Astrocyte (in vitro differentiated cells and primary cell): ENCODE measurements at places on chromosomes 7 and 10. TPM values are rescaled to one million over a fixed set of nuclear protein-coding genes. Genes with fewer than 3 reads are reported as not detected.
A peak's percentile ranks its signal among the peaks of the same experiment; 100 is the strongest.

The HSPA12A gene
- 7.9 and 11.1 TPM in 2 replicates for total RNA-seq

The XRCC2 gene
- 1.2 and 1.6 TPM in 2 replicates for total RNA-seq

The ANKRD61 gene
- 0.18 and 0.31 TPM in 2 replicates for total RNA-seq

The CPED1 gene
- total RNA-seq: 6.0 and 6.1 TPM in 2 replicates

The WNT8B gene
- total RNA-seq: not detected in 2 replicates

The ACTL6B gene
- total RNA-seq: not detected in 2 replicates

The CALML5 gene
- not detected in 2 replicates for total RNA-seq

The FAM25A gene
- not detected in 2 replicates for total RNA-seq

DNA sequence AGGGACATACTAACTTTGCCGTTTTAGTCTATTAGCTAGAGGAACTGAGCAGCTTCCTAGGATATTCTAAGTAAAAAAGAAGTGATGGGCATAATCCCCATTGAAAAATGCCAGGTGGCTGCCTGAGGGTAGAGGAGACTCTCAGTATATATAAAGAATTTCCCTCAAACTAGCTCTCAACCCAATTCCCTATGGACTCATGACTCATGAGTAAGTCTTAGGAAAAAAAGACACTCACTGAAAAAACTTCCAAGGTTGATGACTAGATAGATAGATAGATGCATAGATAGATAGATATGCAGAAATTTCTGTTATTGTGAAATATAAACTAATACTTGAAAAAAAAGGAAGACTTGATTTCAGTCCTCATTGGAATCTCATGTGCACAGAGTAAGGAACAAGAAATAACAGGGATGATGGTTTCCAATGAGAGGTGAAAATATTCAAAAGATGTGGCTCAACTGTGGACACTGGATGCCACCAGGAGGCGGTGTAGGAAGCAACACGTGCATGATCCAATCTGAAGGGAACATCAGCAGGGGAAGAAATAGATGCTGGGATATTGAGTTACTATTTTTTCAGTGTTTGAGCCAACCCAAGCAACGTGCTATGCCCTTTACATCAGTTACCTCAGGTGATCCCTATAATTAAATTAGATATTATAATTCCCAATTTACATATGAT is 711.0 kb upstream of the LRRTM3 start:
- DNase-seq: no peak

DNA sequence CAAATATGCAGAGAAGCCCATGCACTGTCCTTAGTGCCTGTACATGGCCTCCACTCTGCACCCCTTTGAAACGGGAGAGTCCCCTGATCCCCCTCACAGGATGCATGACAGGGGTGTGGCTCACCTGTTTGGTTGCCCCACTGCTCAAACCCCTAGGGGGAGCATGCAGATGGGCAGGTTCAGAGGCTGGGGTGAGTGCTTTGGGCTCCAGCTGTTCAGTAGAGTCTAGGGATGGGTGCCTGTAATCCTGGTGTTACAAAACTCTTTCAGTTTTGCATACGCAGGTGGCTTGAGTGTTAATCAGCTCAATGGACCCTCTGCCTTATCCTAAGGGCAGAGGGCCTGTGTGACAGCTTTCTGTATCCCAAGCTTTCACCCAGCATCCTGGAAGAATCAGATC is 7.8 kb upstream of the SFTPA1 start:
- DNase-seq: no peak

DNA sequence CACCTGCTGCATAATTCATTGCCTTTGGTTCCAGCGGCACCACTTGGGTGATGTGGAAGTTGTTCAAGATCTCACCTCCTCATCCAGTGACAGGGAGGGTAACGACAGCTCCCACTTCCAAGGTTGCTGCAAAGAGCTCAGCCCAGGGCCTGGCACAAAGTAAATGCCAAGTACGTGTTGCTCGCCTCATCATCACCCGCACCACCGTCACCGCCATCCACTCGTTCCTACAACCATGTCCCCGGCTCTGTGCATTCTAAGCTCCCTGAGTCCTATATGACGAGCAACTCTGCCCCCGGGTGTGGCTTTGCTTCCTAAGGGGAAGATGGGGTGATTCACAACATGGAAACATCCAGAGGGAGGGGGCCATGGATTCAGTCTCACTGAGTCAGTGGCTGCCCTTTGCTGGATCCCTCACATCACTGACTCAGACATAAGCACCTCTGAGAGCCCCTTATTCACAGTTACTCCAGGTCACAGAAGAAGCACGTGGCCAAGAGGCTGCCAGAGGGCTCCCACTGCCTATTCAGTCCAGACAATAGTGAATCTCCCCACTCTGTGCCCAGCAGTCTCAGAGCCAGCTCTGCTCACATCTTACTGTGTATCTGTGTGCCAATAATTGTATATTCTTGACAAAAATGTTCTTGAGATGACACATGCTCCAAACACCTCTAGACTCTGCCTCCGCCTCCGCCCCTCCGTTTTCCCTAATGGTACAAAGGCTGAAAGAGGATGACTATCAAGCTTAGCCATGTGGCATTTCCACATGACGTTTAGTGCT is 159.1 kb downstream of the GFRA1 start:
- DNase-seq: peak; percentile 94

DNA sequence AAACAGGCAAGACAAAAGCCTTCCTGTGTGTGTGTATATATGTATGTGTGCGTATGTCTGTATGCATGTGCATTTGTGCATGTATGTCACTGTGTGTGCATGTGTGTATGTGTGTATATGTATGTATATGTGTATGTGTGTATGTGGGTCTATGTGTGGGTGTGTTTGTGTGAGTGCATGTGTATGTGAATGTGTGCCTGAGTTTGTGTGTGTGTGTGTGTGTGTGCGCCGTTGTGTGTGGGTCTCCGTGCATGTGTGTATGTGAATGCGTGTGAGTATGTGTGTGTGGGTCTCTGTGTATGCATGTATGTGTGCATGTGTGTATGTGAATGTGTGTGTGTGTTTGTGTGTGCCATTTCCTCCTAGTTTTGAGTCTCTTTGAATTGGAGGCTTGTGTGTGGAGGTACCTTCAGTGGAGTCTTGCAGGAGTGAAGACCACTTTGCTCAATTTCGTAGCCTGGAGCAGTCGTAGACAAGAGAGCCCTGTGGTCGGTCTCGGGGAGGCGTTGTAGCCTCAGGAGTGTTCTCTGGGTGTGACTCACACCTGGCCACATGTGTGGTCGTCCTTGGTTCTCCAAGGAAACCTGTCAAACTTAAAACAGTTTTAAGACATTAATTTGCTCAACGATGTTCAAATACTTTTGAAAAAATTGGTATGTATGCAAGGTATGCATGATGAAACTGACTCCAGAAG is 28.1 kb downstream of the INPP5A start:
- no peak for DNase-seq

DNA sequence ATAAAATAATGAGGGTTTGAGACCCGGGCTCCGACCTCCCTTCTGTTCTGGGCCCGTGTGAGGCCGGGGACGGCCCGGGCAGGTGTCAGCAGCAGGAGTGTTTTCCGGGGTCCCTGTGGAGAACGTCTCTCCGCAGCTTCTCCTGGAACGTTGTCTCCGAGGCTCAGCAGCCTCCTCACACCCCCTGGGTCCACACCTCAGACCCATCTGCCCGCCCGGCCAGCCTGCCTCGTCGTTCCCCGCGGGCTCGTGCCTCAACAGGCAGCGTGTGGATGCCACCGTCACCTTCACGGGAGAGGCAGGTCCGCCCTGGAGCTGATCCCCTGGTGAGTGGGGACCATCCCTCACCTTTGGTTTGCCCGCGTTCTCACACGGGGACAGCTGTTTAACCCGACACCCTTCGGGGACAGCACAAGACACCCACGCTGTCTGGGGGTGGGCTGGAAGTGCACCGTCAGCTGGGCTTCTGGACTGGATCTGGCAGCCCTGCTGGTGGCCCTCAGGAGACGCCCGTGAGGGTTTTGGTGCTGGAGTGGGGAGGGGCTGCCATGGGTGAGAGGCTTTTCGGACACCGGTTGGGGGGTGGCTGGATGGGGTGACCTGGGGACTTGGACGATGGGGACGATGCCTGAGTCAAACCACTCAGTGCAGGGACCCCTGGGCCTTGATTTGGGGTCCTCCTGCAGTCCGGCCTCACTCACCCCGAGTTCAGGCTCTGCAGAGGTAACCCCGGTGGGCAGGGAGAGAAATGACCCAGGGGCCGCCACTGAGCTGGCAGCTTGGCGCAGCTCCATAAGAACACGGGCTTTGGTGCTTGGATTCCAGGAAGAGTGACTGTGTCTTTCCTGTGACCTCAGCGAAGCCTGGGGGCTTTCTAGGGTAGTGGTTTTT is 131.7 kb downstream of the DNAJB6 start:
- no peak for DNase-seq

- no peak for DNase-seq
Observed at GRCh38 chr7:157751951-157752673, 415.3 kb downstream of the DNAJB6 start.

DNA sequence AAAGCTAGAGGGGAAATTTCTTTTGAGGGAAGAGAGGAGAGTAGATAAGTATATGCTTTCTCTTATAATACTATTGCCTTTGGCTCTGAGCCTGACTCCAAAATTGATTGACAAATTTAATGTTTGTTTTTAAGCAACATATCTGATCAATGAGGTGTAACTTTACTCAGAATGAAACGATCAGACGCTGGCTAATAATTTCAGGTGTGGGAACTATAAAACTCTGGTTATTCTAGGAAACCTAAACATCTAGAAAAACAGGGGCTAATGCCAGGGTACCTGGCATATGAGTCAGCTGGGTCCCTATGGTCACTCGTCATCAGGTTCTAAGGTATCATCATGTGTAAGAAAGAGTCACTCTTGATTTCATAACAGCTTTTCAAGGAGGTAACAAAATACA is 139.7 kb downstream of the ATE1 start:
- peak; percentile 28 for DNase-seq

DNA sequence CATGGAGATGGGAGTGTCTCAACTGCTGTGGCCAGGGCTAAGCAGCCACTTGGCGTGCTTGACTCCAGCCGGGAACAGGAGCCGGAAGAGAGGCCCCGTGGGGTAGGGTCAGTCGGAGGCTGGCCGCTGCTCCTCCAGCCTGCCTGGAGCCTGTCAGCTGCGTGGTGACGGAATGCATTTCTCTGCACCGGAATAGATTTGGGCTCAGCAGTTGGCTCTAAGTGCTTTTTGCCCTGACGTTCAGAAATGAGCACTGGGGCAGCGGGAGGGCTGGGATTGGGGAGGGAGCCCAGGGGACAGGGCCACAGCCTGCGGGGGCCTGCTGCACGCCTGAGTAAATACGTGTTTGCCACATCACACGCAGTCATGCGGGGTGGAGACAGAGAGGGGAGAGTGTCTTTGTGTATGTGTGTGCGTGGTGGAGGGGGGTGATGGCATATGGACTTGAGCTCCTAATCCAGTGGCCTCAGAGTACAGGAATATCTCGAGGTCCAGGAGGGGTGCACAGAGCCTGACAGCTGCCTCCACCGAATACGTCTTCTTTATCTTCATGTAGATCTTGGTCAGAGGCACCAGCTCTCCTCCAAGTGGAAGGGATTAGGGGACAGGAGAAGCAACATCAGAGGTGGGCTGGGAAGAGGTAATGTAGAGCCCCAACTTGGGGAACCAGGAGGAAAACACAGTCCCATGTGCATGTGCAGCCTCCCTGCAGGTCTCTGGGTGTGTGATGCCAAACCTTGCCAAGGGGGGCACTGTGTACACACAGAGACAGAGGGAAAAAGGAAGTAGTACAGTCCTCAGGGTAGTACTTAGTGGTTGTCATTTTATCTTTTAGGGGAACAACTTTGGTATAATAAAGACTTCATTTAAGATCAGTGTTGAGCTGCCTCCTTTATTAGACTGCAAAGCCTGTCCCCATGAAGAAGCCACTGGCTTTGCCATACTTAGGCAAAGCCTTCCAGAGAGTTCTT is 151.4 kb downstream of the CDH23 start:
- peak; percentile 46 for DNase-seq

GRCh38 chr7:36171503-36171902 is 18.4 kb downstream of the EEPD1 start:
- no peak for DNase-seq

DNA sequence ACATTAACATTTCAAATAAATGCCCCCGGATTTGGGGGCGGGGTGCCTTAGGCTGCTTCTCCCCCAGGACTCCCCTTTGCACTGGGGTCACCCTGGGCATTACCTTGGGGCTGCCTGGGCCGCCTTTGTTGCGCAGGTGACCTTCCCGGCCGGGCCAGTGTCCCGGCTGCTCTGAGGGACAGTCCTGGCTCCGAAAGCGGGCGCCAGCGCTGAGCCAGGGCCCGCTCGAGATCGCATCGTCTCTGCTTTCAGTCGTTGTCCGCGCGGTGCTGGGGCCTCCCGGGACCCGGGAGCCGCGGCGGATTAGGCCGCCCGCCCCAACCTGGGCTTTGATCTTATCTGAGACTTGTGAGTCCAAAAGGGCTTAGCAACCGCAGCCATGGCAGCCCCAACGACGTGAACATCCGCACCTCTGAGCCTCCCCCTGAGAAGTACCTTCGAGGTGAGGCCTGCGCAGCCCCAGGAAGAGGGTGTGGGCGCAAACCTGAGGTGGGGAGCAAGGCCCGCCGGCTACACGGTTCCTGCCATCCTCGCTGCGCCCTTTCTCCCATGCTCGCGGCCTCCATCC is 14.8 kb upstream of the WAPL start:
- DNase-seq: no peak

- DNase-seq: no peak
Observed at GRCh38 chr10:11225935-11226334, 208.3 kb downstream of the CELF2 start.

- no peak for DNase-seq
Observed at GRCh38 chr7:110375068-110375467, 715.9 kb upstream of the LRRN3 start.

DNA sequence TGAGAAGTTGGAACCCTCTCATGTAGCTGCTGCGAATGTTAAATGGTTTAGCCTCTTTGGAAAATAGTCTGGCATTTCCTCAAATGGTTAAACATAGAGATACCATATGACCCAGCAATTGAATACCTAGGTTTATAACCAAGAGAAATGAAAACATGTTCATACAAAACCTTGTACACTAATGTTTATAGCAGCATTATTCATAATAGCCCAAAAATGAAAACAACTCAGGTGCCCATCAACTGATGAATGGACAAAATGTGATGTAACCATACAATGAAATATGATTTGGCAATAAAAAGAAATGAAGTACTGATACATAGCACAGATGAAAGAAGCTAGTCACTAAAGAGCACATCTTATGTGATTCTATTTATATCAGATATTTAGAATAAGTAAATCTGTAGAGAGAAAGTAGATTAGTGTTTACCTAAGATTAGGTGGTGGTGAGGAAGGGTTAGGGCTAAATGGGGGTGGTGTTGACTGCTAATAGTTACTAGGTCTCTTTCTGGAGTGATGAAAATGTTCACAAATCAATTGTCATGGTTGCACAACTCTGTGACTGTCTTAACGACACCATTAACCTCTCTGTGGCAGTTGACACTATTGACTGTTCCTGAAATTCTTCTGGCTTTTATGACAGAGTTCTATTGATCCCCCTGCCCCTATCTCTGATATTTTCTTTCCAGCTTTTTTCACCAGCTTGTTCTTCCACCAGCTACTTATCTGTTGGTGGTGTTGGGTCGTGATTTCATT is 35.2 kb downstream of the VCL start:
- DNase-seq: no peak

GRCh38 chr10:103695584-103696005 is 159.8 kb downstream of the SH3PXD2A start:
- no peak for DNase-seq
